ENCODE measurements at places on chromosomes 1 and 21.

GRCh38 chr1:39757501-39757900 lies 13.6 kb downstream of the OXCT2 start:
- no peak for DNase-seq

DNA sequence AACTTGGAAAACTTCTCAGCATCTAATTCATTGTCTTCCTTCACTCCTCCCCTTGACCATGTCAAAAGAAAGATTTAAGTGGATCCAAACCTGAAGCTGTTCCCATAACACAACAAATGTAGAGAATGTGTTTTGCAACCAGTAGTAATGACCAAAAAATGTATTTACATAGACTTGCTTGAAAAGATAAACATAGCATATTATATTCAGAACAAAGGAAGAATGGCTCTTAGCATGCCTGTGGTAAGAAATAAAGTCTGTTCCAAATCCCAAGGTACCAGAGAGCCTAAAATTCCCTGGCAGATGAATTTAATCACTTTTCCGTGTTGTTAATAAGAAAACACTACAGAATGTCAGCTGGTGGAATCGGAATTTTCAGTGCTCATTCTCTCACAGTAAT lies 36.8 kb downstream of the FMO3 start:
- no peak for DNase-seq

GRCh38 chr1:33137800-33138199 lies 44.0 kb downstream of the TRIM62 start:
- DNase-seq, result peak; percentile 28

DNA sequence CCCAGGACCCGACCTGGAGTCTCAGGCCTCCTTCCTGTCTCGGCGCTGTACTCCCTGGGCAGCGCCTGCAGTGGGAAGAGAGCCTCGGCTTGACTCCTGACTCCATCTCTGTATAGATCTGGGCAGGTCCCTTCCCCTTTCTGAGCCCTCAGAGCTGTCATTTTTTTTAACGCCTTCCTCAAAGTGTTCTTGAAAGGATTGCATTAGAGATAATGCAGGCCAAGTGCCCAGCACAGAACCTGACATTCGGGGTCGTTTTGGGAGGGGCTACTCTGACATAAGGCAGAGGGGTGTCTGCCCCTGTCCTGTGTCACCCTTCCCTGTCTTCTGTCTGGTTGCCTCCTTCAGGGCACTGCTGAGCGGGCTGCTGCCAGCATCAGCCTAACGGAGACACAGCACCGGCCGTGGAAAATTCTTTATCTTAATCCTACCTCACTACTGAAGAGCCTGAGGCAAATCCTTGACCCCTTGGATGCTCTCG lies 271.6 kb downstream of the TRABD2B start:
- DNase-seq, result no peak

DNA sequence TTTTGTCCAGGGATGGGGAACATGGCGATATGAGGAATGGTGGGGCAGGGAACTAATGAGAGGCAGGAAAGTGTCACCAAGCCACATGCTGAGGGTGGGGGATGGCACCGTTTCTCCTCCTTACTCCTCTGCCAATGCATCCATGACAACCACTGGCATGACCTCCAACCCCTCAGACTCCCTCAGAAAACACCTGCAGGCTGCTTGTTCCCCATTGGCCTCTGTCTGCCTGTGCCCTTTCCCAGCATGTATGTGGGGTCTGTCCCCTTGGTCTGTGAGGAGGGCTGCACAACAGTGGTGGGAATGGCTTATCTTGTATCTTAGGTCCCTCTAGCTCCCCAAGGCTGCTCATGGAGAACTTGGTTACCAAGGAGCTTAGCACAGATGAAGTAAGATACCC lies 137.2 kb upstream of the NGF start:
- DNase-seq, result no peak

GRCh38 chr1:90712915-90713730 lies 4.0 kb downstream of the BARHL2 start:
- no peak for DNase-seq

DNA sequence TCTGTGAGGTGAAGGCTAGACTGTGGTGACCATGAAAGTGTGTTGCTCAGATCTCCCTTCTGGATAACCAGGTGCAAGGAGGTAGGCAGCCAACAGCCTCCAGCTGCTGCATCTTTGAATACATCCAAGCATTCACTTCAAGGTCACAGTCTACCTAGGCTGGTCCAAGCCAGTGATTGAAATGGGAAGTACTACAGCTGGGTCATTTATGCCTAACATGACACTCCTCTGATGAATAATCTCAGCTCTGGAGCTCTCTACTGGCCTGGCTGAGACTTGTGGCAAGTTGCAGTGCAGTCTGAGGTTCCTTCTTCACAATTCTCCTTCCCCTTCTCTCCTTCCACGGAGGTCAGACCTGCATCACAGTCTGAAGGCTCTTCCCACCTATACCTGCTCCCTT lies 35.0 kb upstream of the ARHGAP29 start:
- DNase-seq, result no peak

- no peak for DNase-seq
These were observed 12.6 kb downstream of the TINAGL1 start for GRCh38 chr1:31588751-31589515.

GRCh38 chr21:38524168-38525153 lies 26.2 kb upstream of the ERG start:
- DNase-seq, result no peak

GRCh38 chr1:64518692-64519481 lies 49.0 kb downstream of the CACHD1 start:
- no peak for DNase-seq

DNA sequence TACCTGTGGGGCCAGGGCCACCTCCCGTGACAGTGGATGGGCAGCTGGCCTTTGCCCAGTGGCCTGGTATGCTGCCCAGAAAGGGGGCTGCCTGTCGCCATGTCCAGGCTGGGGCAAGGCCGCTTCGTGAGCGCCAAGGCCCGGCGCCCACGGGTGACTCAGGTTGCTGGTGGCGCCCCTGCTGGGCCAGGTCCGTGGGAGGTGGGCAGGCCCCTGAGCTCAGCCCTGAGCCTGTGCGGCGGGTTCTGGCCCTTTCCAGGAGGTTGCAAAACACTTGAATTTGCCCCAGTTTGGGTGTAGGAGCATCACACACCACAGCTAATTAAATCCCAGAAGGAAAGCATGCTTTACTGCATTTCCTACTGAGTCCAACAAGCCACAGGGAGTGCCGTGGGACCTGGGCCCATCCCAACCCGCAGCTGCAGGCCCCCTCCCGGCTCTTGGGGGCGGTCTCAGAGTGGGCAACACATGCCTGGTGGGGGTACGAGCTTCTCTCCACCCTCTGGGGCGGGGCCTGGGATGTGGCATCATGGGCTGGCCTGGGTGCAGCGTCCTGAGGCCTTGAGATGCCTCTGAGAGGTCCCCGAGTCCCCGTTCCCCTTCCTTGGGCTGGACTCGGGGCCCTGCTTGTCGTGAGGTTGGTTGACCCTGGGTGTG lies 159.8 kb downstream of the PEX14 start:
- DNase-seq, result no peak

- no peak for DNase-seq
These were observed 179.6 kb downstream of the TGFBR3 start for GRCh38 chr1:91706140-91706957.

- DNase-seq, result peak; percentile 93
These were observed at the start of gene RUNX1 for GRCh38 chr21:35048706-35049617. RUNX1 (minus strand) TSS chr21:35049302.

DNA sequence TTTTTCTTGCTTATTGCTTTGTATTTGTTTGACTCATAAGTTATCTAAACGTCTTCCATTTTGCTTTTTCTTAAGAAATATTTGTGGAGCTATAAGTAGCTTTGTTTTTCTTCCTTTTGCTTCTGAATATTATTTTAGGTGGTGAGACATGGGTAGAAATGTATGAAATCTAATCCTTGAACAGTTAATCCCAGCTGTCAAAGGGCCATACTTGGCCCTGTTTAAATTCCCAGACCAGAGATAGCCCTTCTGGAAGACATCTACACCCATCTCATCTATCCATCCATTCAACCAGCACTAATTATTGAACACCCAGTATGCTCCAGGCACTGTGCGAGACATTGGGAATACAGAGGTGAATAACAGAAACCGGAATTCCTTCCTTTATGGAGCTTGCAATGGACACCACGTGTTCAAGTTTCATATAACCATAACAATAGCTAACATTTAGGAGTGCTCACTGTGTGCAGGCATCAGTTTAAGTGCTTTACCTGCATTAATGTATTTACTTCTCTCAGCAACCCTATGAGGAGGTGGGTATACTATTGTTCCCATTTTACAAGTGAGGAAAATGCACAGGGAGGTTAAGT lies 8.7 kb downstream of the TACSTD2 start:
- DNase-seq, result no peak

DNA sequence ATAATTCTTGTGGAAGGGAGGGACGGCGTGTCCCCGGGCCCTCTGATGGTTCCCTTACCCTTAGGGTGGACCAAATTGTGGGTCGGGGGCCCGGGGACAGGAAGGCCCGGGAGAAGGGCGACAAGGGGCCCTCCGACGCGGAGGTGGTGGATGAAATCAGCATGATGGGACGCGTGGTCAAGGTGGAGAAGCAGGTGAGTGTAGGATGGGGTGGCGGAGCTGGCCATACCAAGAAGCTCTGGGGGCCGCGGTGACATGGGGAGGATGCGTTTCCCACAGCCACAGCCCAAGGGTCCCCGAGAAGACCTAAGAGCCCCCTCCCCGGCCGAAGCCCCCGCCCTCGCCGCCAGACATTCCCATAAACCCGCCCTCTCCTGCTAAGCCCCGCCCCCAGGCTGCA lies 24.6 kb downstream of the CITED4 start:
- DNase-seq, result no peak

DNA sequence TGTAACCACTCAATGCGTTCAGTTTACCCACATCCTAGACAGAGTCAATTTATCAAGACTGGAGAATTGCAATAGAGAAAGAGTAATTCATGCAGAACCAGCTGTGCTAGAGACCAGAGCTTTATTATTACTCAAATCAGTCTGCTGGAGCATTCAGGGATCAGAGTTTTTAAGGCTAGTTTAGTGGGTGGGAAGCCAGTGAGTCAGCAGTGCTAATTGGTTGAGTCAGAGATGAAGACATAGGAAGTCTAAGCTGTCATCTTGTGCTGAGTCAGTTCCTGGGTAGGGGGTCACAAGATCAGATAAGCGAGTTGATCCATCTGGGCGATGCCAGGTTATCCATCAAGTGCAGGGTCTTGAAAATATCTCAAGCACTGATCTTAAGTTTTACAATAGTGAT lies 499.6 kb downstream of the MRPL39 start:
- DNase-seq, result no peak

DNA sequence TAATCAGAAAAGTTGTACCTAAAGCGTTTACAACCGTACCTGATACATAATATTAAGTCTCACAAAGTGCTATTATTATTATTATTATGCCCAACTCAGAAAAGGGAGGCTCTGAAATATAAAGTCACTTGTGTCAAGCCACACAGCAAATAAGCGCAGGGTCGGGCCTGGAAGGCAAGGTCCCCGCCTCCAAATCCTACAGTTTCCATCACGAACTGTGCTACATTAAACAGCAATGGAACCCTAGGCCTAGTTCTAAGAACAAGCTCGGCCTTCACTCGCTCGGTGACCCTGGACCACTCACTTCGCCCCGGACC lies 549 bp downstream of the PARS2 start:
- DNase-seq, result no peak

DNA sequence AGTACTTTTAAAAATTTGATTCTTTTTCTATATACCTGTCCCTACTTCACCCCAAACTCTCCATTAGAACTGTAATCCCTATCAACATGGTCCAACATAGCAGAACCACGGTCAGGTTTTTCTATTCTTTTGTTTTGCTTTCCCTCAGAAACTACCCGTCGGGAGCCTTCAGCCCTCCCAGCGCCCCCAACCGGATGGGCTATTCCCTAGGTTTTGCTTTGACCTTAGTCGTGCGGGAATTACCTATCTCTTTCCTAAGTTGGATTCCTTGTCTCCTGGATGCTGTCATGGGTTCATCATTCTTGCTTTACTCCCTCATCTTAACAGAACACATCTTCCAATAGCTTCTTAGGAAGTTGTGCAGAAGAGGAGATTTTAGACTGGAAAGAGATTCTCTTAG lies 97.5 kb upstream of the LBR start:
- DNase-seq, result no peak

- DNase-seq, result peak; percentile 33
These were observed 20.5 kb upstream of the PRDM15 start for GRCh38 chr21:41899426-41900202.
